ENCODE measurements at places on chromosomes 5 and 9. TPM values are rescaled to one million over a fixed set of nuclear protein-coding genes. Genes with fewer than 3 reads are reported as not detected.
A peak's percentile ranks its signal among the peaks of the same experiment; 100 is the strongest.

Gene IRX2
- total RNA-seq, result not detected

Gene SHC3
- 2.0 TPM for total RNA-seq

Gene CDO1
- total RNA-seq, result 1.7 TPM

Gene ADAMTSL2
- not detected for total RNA-seq

Gene BTNL9
- total RNA-seq, result 0.13 TPM

Gene SPATA31A1
- not detected for total RNA-seq

GRCh38 chr5:95130941-95131340, 154.0 kb downstream of the MCTP1 start:
- H3K4me1 ChIP-seq, result no peaks in the 10 kb centered on the region
- H3K4me3 ChIP-seq, result no peak overlapping the region
- no peaks in the 10 kb centered on the region for H3K36me3 ChIP-seq
- peak; percentile 40 for DNase-seq

DNA sequence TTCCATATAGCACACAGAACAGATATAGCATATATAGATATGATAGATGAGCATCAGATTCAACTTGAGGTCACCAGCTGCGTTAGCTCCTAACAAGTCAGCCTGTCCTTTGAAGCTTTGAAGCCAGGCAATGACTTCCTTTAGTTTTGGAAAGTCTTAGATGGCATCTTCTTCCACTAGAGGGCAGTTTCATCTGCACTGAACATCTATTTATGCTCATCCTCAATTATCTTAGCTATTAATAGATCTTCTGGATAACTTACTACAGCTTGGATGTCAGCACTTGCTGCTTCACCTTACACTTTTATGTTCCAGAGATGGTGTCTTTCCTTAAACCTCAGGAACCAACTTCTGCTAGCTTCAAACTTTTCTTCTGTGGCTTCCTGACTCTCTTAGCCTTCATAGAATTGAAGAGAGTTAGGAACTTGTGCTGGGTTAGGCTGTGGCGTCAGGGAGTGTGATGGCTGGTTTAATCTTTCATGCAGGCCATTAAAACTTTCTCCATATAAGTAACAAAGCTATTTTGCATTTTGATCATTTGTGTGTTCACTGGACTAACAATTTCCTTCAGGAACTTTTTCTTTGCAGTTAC, 1401.4 kb downstream of the EFNA5 start:
- peak; percentile 43 for DNase-seq
- H3K36me3 ChIP-seq, result no peaks in the 10 kb centered on the region
- no peak overlapping the region for H3K27ac ChIP-seq
- no peak overlapping the region for H3K4me3 ChIP-seq

GRCh38 chr9:138104251-138105122, 226.9 kb downstream of the CACNA1B start:
- no peaks in the 10 kb centered on the region for H3K27me3 ChIP-seq
- H3K4me1 ChIP-seq, result no peaks in the 10 kb centered on the region
- no peak overlapping the region for H3K27ac ChIP-seq
- H3K36me3 ChIP-seq, result no peaks in the 10 kb centered on the region
- H3K4me3 ChIP-seq, result no peak overlapping the region

GRCh38 chr5:126753227-126753626, 23.7 kb upstream of the LMNB1 start:
- no peak overlapping the region for H3K27ac ChIP-seq
- H3K36me3 ChIP-seq, result no peaks in the 10 kb centered on the region
- H3K4me3 ChIP-seq, result no peak overlapping the region

DNA sequence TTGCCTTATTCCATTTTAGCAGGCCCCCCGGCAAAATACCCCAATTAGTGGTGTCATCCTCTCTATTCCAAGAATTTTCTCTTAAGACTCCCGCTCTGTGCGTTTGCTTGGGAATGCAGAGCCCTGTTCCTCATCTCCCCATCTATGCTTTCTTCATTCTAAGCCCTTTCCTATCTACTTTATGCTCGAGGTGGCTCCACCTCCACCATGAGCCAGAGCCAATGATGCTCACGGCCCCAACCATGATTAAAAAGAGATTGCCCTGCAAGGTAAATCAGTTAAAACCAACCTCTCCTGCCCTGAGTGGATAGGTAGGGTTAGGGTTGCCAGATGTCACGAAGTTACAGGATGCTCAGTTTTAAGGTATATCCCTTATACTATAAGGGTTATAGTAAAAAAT, 677 bp upstream of the TXNDC15 start:
- peaks cover 3% of the 10 kb centered on the region for H3K4me1 ChIP-seq
- H3K27ac ChIP-seq, result no peak overlapping the region
- no peak overlapping the region for H3K4me3 ChIP-seq
- H3K27me3 ChIP-seq, result no peaks in the 10 kb centered on the region

DNA sequence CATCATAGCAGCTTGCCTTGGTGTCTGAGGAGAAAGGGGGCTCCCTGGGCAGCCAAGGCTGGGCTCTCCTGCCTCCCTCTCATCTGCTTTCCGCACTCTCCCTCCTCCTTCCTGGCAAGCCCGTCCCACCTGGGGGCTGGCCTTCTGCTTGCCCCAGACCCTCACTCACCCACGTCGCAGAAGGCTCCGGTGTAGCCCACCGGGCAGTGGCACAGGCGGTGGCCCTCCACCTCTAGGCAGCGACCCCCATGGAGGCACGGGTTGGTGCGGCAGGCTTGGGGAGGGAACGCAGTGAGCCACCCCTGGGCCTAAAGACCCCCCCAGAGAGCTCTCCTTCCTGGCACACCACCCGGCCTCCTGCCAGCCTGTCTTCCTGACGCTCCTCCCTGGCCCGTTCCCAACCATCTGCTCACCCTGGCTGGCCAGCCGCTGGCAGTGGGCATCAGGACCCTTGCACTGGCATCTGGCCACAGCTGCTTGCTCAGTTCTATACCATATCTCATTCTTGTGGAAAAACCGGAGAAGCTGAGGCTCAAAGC, 4.2 kb upstream of the PFN3 start:
- no peak for DNase-seq
- peaks cover 36% of the 10 kb centered on the region for H3K27me3 ChIP-seq
- no peak overlapping the region for H3K27ac ChIP-seq
- H3K4me1 ChIP-seq, result peaks cover 23% of the 10 kb centered on the region

DNA sequence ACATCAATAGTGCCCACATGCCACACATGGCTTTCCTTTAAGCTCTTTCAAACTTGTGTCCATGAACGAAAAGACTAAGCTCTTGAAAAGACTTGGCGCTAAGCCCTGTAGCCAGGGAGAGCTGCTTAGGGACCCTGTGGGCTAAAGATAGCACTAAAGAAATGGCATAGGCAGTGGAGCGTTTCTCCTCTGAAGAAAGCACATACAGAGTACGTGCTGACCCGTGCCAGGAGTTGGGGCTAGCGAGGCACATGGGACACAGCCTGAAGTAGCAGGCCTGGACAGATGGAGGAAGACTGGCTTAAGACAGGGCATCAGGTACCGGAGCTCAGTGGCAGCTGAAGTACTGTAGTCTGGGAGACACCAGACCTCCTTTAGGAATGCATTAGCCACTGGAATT, 39.7 kb downstream of the ADGRV1 start:
- no peak for DNase-seq
- H3K27ac ChIP-seq, result no peak overlapping the region
- no peak overlapping the region for H3K4me3 ChIP-seq
- H3K27me3 ChIP-seq, result no peaks in the 10 kb centered on the region
- no peaks in the 10 kb centered on the region for H3K36me3 ChIP-seq
- H3K4me1 ChIP-seq, result no peaks in the 10 kb centered on the region

- no peak overlapping the region for H3K27ac ChIP-seq
- H3K27me3 ChIP-seq, result no peaks in the 10 kb centered on the region
- no peak for DNase-seq
- no peak overlapping the region for H3K4me3 ChIP-seq
- no peaks in the 10 kb centered on the region for H3K4me1 ChIP-seq
Measured at GRCh38 chr9:21102305-21102704, 24.6 kb upstream of the IFNB1 start.

- H3K27me3 ChIP-seq, result no peaks in the 10 kb centered on the region
- no peak overlapping the region for H3K4me3 ChIP-seq
- no peak overlapping the region for H3K27ac ChIP-seq
- no peak for DNase-seq
Measured at GRCh38 chr5:127235136-127235535, 55.5 kb upstream of the MEGF10 start.

GRCh38 chr5:138109463-138110265, 25.8 kb downstream of the WNT8A start:
- no peaks in the 10 kb centered on the region for H3K4me1 ChIP-seq
- no peaks in the 10 kb centered on the region for H3K36me3 ChIP-seq

GRCh38 chr5:62268234-62268633, 37.8 kb upstream of the KIF2A start:
- H3K27ac ChIP-seq, result no peak overlapping the region
- H3K36me3 ChIP-seq, result no peaks in the 10 kb centered on the region
- H3K27me3 ChIP-seq, result no peaks in the 10 kb centered on the region
- DNase-seq, result peak; percentile 25
- H3K4me1 ChIP-seq, result no peaks in the 10 kb centered on the region

DNA sequence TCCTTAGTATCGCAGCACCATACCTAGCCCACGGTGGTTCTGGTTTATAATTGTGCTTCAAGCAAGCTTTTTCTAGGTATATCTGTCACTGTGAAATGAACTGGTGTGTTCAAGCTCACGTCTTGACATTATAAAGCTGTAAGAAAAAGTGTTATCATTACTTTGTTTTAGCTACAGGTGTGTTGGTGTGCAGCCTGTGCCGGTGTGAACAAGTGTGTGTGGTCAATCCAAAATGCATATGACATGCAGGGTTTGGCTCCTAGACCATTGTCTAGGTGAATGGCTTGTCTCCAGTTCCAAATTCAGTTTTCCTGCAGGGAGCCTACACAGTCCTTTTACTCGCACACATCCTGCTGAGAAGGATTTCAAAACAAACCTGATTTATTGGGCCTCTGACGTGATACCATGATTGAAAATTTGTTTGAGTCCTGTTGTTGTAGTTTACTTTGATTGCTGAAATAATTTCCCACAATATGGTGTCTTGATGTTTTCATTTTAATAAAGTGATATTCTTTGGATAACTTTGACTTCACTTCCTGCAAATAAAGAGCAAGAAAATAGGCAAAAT, 3.7 kb downstream of the LSM11 start:
- H3K27ac ChIP-seq, result no peak overlapping the region
- no peak for DNase-seq
- H3K36me3 ChIP-seq, result peaks cover 2% of the 10 kb centered on the region
- H3K27me3 ChIP-seq, result no peaks in the 10 kb centered on the region
- H3K4me1 ChIP-seq, result peaks cover 21% of the 10 kb centered on the region

GRCh38 chr5:133579766-133580165, 32.6 kb downstream of the FSTL4 start:
- no peaks in the 10 kb centered on the region for H3K36me3 ChIP-seq
- no peak for DNase-seq
- H3K4me1 ChIP-seq, result no peaks in the 10 kb centered on the region
- H3K27ac ChIP-seq, result no peak overlapping the region
- no peaks in the 10 kb centered on the region for H3K27me3 ChIP-seq
- H3K4me3 ChIP-seq, result no peak overlapping the region

GRCh38 chr5:178467568-178468195, 122.5 kb downstream of the COL23A1 start:
- no peaks in the 10 kb centered on the region for H3K4me1 ChIP-seq
- no peaks in the 10 kb centered on the region for H3K27me3 ChIP-seq
- H3K27ac ChIP-seq, result no peak overlapping the region
- no peaks in the 10 kb centered on the region for H3K36me3 ChIP-seq
- H3K4me3 ChIP-seq, result no peak overlapping the region
- DNase-seq, result peak; percentile 29

DNA sequence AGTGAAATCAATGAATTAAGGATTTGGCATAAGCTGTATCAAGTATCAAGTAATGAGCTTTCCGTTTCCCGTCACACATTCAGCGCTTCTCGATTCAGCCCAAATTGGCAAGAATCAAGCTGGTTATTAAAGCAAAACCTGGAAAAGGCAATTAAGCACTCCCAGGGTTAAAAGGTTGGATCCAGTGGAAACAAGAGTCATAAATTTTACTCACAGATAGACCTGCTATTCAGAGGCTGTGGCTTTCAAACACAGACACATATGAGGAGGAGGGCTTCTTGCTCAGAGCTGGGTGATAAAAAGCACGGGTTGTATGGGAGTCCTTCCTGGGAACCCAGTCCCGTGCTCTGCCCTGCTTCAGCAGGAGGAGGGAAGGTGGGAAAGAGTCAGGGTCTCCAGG, 112.3 kb upstream of the CXCL14 start:
- no peak overlapping the region for H3K27ac ChIP-seq
- H3K4me1 ChIP-seq, result no peaks in the 10 kb centered on the region
- no peaks in the 10 kb centered on the region for H3K36me3 ChIP-seq
- H3K4me3 ChIP-seq, result no peak overlapping the region
- H3K27me3 ChIP-seq, result no peaks in the 10 kb centered on the region

GRCh38 chr5:146690880-146691355, 174.9 kb upstream of the GPR151 start:
- H3K36me3 ChIP-seq, result no peaks in the 10 kb centered on the region
- H3K4me1 ChIP-seq, result no peaks in the 10 kb centered on the region
- H3K27me3 ChIP-seq, result no peaks in the 10 kb centered on the region
- no peak overlapping the region for H3K4me3 ChIP-seq
- no peak overlapping the region for H3K27ac ChIP-seq
- no peak for DNase-seq

DNA sequence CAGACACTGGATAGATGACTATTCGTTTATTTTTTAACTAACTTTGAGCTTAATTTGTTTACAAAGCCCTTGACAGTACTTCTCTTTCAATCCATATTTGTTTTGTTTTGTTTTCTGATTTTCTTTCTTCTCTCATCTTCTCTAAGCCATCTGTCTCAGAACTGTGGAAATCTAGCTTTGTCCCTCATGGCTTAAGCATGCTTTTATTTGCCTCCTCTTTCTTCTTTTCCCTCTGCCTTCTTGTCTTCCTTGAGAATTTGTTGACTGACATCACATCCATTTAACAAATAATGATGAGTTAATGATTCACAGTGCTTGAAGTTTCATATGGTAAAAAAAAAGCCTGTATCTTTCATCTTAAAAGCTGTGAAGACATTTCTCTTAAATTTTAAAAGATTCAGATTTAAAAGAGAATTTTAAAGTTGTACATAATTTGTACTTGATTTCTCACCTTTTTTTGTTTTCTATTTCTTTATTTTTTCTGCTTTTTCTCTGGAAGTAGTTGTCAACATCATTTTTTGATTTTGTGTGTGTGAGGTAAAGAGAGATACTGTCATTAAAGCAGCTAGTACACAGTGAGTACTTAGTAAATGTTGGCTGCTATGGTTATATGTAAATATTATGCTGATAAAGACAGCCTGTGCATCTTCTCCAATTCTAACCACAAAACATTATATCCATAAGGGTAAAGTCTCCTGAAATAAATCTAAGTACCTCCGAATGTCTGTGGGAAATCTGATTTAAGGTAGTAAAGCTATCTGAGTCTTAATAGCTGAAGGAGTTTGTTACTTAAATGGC, 13.9 kb upstream of the SGCD start:
- no peaks in the 10 kb centered on the region for H3K27me3 ChIP-seq
- H3K27ac ChIP-seq, result no peak overlapping the region
- H3K4me1 ChIP-seq, result no peaks in the 10 kb centered on the region

GRCh38 chr5:91281401-91281800, 101.7 kb downstream of the ARRDC3 start:
- no peaks in the 10 kb centered on the region for H3K27me3 ChIP-seq
- H3K4me3 ChIP-seq, result no peak overlapping the region
- H3K36me3 ChIP-seq, result no peaks in the 10 kb centered on the region
- H3K4me1 ChIP-seq, result peaks cover 24% of the 10 kb centered on the region

DNA sequence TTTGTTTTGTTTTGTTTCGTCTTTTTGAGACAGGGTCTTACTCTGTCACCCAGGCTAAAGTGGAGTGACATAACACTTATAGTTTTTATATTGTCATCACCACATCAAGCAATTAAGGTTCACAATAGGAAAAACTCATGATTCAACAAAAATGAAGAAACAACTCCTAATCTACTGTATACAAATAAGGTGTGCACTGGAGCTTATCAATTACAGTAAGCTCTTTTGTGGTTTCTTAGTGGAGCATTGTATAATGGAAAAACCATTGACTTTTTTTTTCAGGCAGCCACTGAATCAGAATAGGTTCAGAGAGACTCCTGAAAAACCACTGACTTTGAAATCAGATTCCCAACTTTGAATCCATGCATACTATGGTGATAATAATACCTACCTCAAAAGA, 10.8 kb upstream of the PLIN2 start:
- H3K4me1 ChIP-seq, result no peaks in the 10 kb centered on the region
- DNase-seq, result no peak
- no peaks in the 10 kb centered on the region for H3K27me3 ChIP-seq
